ENCODE measurements at places on chromosomes 1 and 21.

DNA sequence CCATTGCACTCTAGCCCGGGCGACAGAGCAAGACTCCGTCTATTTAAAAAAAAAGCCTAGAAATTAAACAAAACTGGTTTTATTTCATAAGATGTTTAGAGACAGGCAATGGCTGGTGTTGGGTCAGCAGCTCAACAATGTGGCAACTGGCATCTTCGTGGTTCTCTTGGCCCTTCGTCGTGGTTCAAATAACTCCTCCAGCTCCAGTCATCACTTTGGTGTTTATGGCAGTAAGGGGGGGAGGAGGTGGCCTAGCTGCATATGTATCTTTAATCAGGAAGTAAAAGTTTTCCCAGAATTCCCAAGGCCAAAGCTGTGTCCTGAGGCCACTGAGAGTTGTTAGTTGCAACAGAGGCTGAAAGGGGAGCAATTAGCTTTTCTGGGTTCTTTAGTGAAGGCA is 13.0 kb upstream of the LTN1 start:
- DNase-seq: no peak

GRCh38 chr1:40745176-40745575 is 38.4 kb upstream of the KCNQ4 start:
- DNase-seq: no peak

DNA sequence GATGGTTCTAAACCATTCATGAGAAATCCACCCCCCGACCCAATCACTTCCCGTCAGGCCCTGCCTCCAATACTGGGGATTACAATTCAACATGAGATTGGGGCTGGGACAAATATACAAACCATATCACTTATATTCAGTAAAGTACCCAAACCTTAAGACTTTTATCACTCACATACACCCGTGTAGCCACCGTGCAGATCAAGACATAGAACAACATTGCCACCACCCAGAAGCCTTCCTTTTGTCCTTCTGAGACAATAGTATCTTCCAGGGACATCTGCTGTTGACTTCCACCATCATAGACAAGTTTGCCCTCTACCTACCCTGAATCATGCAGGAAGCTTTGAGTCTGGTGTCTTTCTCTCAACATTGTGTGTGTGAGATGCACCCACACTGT is 37.5 kb downstream of the CLIC6 start:
- DNase-seq: no peak

- DNase-seq: no peak
Observed at GRCh38 chr1:228405200-228405978, 1.2 kb downstream of the TRIM11 start.

DNA sequence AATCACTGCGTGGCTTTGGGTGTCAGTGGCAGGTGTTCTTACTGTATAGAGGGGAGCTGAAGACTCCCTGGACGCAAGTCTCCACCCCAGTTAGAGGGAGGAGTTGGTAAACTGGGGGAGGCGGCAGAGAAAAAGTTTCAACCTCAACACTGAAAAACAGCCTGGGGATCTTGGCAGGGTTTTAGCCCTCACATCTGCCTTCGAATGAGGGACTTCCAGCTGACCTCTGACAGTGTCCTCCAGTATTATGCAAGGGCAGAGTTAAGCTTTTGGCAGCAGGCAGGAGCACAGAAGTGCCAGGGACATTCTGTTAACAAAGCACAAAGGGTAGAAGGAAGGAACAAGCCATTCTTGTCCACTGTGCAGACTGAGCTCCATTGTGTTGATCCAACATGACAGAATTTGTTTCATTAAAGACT is 41.2 kb upstream of the RAB4A start:
- DNase-seq: no peak

DNA sequence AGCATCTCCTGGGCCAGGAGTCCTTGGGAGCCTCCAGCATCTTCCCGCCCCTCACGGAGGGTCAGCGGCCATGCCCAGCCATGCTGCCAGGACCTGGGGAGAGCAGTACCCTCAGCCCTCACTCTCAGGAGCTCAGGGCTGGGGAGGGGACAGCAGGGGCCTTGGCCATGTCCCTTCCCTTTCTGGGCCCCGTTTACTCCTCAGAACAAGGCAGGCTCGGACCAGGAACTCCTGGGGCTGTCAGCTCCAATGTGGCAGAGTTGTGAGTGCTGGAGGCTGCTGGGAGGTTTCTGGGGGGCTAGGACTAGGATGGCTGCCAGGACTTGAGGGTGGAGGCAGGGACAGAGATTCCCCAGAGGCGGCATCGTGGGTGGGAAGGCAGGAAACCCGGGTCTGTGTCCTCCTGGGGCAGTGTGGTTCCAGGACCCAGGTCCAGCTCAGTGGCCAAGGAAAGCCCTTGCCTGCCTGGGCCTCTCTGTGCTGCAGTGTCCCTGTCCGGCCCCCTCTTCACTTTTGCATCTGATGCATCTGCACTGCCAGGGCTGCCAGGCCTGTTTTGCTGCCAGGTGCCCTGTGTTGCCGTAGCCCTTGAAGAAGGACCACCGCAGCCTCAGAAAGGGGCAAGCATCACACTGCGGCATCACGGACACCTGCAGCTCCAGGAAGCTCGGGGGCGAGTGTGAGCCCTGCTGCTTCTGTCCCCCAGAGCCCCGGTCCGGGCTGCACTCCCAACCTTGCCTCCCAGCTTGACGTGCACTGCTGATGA is 223.9 kb downstream of the CAMTA1 start:
- DNase-seq: no peak
